ENCODE measurements at places on chromosomes 1 and 21.

DNA sequence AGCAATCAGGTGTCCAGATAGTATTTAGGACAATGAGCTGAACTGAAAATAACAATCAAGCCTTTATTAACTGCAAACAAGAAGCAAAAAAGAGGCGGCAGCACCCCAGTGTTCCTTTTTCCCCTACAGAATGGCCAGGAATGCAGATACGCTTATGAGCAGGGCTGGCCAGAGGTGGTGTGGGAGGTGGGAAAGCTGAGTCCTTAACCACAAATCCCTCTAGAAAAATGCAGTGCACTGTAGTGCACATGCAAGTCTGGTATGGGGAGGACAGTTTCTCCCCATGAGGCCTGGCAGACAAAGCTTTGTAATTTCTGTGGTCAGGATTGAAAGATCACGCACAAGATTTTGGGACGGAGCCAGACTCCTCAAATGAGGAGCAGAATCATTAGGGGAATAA, 10.7 kb upstream of the IFNAR1 start:
- no peak for DNase-seq

GRCh38 chr21:32015461-32016139, 142.8 kb downstream of the HUNK start:
- no peak for DNase-seq

- DNase-seq: no peak
These were observed 20.3 kb upstream of the SH3BGRL3 start for GRCh38 chr1:26259578-26259977.

- DNase-seq: no peak
These were observed 72.5 kb upstream of the CLDN14 start for GRCh38 chr21:36552434-36552785.

DNA sequence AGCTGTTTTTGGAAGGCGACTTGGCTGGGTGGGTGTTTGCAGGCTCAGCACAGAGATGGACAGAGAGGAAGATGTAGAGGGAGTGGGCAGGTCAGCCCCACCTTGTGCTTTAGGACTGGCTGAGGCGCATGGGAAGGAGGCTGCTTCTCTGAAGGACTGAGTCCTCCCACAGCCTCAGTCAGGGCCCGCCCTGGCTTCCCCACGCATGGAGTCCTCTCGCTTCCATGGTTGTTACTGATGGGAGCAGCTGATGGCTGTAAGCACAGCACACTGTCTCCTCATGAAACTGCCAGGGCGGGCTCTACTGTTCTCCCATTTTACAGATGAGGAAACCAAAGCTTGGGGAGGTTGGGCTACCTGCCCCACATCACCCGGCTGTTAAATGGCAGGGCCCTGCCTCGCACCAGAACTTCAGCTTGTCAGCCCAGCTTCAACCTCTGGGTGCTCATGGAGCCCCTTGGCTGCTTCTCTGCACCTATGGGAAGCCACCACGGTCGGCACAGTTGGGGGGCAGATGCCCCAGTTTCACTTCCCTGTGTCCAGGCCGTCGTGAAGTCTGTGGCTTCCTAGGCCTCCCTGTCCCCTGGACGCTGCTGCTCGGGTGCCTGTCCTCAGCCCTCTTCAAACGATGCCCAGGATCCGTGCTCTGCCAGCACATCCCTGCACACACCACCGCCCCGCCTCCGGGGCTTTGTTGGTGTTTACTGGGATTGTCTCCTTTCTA, 2.4 kb downstream of the TMEM201 start:
- no peak for DNase-seq

All from stimulated activated CD4-positive, alpha-beta T cell treated with anti-CD3 and anti-CD28 coated beads, Interleukin-2, amount 100 ng/mL, for 24 hours (primary cell).